Fibroblast of pulmonary artery (primary cell): ENCODE measurements at places on chromosomes 16 and 17.

GRCh38 chr17:81398176-81398831 lies 3.0 kb downstream of the BAHCC1 start:
- DNase-seq: peak; percentile 52

- no peak for DNase-seq
Observed at GRCh38 chr16:35207059-35207999, 1747.9 kb downstream of the TP53TG3F start.

DNA sequence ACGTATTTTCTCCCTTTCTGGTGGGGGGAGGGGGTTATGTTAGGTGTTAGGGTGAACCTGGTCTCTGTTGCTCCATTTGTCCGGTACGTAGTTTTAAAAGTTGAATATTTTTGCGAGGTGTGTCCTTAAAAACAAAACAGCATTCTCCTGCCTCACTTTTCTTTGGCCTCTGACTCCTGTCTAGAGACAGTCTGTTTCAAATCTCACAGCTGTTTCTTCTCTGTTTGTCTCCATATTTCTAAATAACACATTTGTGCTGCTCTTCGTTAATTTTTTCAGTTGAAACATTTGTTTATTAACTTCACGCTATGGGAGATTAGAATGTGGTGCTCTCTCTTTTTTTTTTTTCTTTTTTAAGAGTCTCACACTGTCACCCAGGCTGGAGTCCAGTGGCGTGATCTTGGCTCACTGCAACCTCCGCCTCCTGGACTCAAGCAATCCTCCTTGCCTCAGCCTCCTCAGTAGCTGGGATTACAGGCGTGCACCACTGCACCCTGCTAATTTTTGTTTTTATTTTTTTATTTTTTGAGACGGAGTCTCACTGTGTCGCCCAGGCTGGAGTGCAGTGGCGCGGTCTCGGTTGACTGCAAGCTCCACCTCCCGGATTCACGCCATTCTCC lies 31.7 kb downstream of the RPA1 start:
- no peak for DNase-seq

GRCh38 chr16:55482056-55482455 lies 3.1 kb downstream of the MMP2 start:
- no peak for DNase-seq

GRCh38 chr17:81376946-81377714 lies 18.1 kb upstream of the BAHCC1 start:
- DNase-seq: no peak

- DNase-seq: peak; percentile 69
Observed at GRCh38 chr16:85611444-85612190, 1.5 kb upstream of the GSE1 start.

DNA sequence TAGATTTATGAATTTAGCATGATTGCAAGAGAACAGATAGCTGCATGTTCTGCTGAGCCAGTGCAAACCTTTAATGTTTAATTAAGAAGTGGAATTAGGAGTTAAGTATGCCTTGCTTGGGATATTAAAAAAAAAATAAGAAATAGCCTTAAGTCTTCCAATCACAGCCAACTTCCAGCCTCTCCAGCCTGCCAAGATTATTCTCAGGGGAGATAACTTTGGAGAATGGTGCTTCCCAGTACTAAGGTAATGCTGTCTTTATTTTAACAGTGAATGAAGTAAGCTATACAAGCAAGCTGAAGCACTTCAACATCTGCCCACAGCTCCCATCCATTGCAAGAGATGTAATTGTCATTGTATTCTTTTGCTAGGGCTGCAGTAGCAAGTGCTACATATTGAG lies 389.5 kb upstream of the ASIC2 start:
- no peak for DNase-seq

DNA sequence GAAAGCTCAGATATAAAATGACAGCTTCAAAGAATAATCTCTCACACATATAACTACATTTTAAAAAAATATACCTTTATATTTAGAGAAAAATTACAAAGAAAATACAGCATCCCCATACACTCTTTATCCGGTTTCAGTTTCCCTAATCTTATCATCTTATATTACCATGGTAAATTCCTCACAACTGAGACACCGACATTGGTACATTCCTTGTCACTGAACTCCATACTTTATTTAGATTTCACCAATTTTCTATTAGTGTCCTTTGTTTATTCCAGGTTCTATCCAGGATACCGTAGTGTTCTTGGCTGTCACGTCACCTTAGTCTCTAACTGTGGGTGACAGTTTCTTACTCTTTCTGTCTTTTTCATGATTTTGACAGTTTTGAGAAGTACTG lies 22.0 kb upstream of the ABCA10 start:
- peak; percentile 44 for DNase-seq

- no peak for DNase-seq
Observed at GRCh38 chr17:35546487-35546886, 9.0 kb upstream of the SLFN12L start.

DNA sequence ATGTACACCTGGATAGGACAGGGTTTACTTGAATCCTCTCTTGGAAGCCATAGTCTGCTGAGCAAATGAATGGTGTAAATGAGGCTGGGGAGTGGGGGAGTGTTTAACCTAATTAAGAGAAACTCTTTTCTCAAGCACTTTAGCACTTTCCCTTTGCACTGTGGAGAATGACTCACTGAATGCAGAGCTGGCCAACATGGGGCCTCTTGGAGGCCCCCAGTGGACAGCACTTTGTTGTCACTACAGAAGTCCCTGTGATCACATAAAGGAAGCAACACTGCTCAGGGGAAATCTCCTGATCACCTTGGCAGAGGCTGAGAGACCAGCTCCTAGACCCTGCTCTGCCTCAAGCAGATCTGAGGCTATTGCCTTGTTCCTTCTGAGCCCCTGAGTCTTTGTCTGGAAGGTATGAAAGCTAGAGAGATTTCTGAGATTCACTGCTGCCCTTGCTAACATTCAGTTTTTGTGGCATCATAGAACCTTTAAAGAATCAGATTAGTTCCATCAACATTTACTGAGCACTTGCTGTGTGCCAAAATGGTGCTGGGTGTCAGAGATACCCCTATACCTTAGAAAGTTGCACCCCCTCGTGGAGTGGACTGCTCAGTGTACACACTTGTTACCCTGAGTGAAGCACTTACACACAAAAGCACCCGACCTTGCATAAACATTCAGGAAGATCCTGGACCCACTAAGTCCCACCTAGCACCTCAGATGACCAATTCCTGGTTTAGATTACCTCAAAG lies 230.1 kb upstream of the CCL2 start:
- DNase-seq: no peak

DNA sequence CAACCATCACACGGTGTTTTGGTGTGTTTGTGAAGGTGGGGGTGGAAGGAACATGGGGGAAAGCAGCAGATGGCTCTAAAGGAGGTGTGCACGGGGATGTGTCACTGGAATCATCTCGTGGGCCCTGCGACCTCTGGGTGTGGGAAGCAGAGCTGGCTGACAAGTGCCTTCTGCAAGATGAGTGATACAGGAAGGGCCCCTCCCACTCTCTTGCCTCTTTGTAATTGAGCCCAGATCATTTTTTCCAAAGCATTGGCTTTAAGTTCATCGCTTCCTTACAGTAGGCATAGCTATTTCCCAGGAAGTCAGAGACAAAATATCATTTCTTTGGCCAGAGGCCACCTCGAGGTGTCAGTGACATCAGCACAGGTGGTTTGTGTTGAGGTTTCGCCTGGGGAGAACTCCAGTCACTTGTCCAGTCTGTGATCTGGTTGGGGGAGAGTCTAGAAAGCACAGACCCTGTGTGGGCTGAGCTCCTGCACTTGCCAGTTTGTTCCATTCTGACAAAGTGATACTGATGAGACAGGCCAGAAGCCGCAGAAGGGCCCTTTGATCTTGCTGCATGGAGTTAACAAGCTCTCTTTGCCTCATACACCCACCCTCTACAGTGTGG lies 20.6 kb upstream of the SNTB2 start:
- no peak for DNase-seq

GRCh38 chr17:78041386-78042179 lies 83.1 kb downstream of the TNRC6C start:
- peak; percentile 10 for DNase-seq

DNA sequence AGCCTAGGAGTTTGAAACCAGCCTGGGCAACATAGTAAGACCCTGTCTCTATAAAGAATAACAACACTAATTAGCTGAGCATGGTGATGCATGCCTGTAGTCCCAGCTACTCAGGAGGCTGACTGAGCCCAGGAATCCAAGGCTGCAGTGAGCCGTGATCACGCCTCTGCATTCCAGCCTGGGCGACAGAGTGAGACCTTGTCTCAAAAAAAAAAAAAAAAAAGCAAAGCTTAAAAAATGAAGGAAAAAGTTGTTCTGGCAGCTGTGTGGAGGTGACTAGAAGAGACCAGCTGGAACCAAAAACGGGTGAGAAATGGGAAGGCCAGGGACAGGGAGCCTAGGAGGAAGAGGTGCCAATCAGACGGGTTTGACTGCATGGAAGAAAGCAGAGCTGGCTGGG lies 4.2 kb downstream of the BCL7C start:
- DNase-seq: no peak

DNA sequence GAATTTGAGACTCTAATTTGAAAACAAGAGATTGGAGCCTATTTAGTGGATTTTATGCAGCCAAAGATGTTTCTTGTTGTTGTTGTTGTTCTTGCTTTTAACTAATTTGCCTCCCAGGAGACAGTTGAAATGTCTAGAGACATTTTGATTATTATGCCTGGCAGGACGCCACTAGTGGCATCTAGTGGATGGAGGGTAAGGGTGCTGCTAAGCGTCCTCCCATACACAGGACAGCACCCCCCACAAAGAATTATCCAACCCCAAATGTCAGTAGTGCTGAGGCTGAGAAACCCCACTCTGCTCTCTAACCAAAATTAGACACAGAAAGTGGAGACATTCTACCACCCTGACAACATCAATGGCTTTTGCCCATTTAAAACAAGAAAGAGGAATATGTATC lies 15.4 kb upstream of the HSBP1 start:
- no peak for DNase-seq

- peak; percentile 87 for DNase-seq
Observed at GRCh38 chr17:50201276-50201854, at the start of gene COL1A1. Gene COL1A1, minus strand, starts transcription at chr17:50201631. Its CDS starts 118 bp downstream, at chr17:50201513.

DNA sequence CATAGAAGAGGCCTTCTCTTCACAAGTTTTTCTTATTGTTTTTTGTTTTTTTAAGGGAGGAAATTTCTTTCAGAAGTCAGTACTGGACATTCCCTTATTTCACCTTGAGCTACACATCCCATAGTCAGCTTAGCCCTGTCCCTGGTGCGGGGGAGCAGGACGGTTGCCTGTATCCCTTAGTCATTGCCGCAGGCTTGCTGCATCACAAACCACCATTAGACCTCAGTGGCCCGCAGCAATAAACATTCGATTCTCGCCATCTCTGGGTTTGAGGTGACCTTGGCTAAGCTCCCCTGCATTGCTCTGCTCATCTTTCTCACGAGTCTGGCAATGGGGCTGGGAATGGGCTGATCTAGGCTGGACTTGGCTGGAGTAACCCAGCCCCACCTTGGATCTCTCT lies 692.5 kb downstream of the WWOX start:
- no peak for DNase-seq

GRCh38 chr16:67040166-67040565 lies 11.2 kb downstream of the CBFB start:
- DNase-seq: no peak

DNA sequence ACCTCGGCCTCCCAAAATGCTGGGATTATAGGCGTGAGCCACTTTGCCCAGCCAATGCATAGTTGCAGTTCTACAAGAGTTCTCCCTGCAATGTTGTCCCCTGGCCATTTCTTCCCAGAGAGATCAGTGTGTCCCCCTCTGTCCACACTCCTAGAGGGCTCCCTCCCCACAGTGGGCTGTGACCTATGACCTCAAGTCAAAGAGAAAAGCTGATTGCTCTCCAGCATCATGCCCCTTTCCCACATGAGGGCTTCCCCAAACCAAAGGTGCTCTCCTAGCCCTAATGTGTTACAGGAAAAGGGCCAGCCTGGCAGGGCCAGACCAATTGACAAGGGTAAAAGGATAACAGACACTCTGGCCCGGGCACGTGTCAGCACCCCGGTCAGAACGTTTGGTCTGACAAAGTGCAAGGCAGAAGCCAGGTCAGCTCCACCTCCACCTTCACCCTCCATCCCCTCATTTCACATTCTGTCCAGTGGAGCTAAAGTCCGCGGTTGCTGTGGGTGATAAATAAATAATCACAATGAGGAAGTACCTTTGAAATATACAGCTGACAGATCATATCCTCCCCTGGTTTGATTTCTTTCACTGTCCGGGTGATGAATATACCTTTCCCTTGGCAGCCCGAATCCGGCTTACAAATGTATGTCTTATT lies 17.8 kb downstream of the TTLL6 start:
- DNase-seq: no peak

DNA sequence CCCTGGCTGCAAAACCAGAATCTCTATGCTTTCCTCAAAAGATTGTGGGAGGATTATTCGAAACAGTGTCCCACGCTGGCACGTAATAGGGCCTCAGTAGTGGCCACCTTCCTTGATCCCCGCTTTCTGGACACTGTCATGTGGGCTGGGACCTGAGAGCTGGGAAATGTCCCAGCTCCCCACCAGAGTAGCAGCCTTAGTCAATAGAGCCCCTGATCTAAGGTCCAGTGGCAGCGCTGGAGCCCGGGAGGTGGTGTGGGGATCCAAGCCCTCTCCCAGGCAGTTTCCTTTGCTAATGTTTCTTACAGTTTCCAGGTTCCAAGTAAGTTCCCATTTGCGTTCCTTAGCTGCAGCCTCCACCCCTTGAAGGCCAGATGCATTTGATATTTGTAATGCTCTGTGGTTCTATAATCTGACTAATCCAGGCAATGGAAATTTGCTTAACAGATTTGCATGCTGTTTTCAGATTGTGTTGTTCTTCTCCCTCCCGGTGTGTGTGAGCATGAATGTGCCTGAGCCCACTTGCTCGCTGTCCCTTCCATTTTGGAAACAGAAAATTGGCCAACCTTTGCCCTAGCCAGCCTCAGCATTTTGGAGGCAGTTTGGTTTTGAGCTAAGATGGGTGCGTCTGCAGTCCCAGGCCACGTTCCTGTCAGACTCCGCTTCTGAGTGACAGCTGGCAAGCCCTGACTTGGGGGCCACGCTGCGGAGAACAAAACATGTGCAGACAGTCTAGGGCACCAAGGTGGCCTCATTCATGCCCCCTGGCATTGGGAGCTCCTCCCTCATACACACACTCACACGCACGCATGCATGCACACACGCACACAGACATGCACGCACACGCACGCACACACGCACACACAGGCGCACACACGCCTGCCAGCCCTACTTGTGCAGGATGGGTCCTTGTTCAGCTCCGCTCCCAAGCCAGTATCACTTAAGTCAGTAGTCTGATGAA lies 69.4 kb downstream of the CCDC182 start:
- no peak for DNase-seq

GRCh38 chr16:46850619-46851555 lies 19.9 kb upstream of the C16orf87 start:
- no peak for DNase-seq

GRCh38 chr16:50326835-50327465 lies 41.8 kb downstream of the BRD7 start:
- peak; percentile 30 for DNase-seq
